ENCODE measurements at places on chromosomes 11 and 22. TPM values are rescaled to one million over a fixed set of nuclear protein-coding genes. Genes with fewer than 3 reads are reported as not detected.

NECTIN1 gene
- total RNA-seq, result 0.34 TPM

DNA sequence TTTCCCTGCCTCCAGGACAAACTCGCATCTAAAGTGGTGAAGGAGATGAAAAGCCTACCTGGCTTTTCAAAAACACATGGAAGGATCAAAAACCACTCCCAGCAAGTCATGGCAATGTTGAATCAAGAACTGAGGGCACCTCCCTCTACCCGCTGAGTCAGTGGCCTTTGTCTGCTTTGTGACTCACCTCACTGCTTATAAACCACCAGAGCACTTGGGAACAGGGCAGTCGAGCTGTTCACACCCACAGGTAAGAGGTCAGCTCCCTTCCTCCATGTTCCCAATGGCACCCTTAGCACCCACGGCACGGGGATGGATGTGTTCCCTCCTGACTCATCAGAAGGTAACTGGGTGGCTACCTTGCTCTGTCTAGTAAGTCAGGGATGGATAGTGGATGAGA lies 21.7 kb downstream of the TENM4 start:
- no peak for DNase-seq
- H3K4me3 ChIP-seq, result no peak overlapping the region
- H3K27me3 ChIP-seq, result no peaks in the 10 kb centered on the region
- H3K36me3 ChIP-seq, result no peaks in the 10 kb centered on the region

APOL6 gene
- 63.2 TPM for total RNA-seq

RFPL3 gene
- not detected for total RNA-seq

- no peaks in the 10 kb centered on the region for H3K4me1 ChIP-seq
- no peak overlapping the region for H3K27ac ChIP-seq
- H3K36me3 ChIP-seq, result no peaks in the 10 kb centered on the region
- no peak for DNase-seq
These were observed 380.1 kb upstream of the SYN3 start for GRCh38 chr22:33438273-33438672.

SORL1 gene
- total RNA-seq, result 98.9 TPM

JHY gene
- total RNA-seq, result 1.6 TPM

- H3K4me1 ChIP-seq, result peaks cover 7% of the 10 kb centered on the region
- DNase-seq, result no peak
- no peak overlapping the region for H3K4me3 ChIP-seq
- H3K27me3 ChIP-seq, result peaks cover 25% of the 10 kb centered on the region
These were observed 3.2 kb downstream of the DTX4 start for GRCh38 chr11:59175091-59175501.

DNA sequence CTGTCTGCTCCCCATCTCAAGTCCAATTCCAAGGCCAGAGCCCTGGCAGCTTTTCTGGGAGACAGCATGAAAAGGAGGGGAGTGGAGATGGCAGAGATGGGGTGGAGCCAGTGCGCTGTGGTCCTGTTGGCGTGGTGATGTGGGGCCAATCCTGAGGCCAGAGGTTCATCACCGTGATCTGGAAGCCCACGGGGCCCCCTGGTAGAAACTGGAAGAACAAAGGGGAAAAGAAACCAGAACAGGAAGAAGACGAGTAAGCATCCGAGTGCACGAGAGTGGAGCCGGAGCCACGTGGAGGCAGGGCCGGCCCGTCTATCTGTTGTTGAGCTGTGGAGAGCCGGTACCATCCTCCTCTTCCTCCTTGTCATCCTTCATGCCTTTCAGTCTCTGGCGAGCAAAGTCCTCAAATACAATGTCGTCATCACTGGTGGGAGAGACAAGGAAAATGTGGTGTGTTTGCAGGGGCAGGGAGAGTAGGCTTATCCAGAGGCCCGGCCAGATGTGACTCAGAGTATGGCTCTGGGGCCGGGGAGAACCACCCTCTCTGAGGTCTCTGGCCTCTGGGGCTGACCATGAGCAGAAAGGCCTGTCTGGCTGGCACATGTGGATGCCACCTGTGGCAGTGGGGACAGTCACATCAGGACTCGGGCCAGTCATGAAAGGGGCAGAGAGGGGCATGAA lies 25.4 kb downstream of the TPBGL start:
- peaks cover 29% of the 10 kb centered on the region for H3K4me1 ChIP-seq
- H3K4me3 ChIP-seq, result no peak overlapping the region
- DNase-seq, result no peak
- H3K36me3 ChIP-seq, result peaks cover 7% of the 10 kb centered on the region
- no peaks in the 10 kb centered on the region for H3K27me3 ChIP-seq
- no peak overlapping the region for H3K27ac ChIP-seq

DNA sequence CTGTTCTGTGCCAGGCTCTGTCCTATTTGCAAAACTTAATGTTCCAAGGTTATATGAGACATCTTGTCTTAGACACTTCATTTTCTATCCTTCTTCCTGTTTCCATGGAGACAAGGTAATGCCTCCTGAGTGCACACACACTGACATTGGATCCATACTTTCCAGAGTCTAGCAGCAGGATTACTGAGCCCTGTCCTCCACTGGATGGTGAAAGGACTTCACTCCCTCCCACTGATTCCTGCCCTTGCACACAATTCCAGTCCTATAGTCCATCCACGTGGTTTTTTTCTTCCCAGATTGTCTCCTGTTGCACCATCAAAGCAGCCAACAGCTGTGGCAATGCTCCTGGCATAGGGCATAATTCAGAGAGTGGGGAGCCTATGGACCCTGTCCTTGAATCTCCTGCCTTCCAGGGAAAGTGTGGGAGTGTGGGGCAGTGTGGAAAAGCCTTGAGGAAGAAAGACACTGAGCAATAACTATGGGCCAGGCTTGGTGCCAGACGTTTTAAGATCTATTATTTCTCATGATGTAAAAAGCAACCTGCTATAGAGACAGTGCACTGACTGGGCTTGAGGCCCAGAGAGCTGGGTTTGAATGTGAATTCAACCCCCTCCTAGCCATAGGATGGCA lies 31.3 kb downstream of the SERPINH1 start:
- peaks cover 8% of the 10 kb centered on the region for H3K27me3 ChIP-seq
- H3K27ac ChIP-seq, result no peak overlapping the region
- peaks cover 12% of the 10 kb centered on the region for H3K4me1 ChIP-seq
- no peaks in the 10 kb centered on the region for H3K36me3 ChIP-seq
- no peak for DNase-seq

- no peak overlapping the region for H3K27ac ChIP-seq
- no peak overlapping the region for H3K4me3 ChIP-seq
- H3K36me3 ChIP-seq, result no peaks in the 10 kb centered on the region
- no peaks in the 10 kb centered on the region for H3K4me1 ChIP-seq
These were observed 169.9 kb upstream of the CCDC90B start for GRCh38 chr11:83456075-83456474.

DNA sequence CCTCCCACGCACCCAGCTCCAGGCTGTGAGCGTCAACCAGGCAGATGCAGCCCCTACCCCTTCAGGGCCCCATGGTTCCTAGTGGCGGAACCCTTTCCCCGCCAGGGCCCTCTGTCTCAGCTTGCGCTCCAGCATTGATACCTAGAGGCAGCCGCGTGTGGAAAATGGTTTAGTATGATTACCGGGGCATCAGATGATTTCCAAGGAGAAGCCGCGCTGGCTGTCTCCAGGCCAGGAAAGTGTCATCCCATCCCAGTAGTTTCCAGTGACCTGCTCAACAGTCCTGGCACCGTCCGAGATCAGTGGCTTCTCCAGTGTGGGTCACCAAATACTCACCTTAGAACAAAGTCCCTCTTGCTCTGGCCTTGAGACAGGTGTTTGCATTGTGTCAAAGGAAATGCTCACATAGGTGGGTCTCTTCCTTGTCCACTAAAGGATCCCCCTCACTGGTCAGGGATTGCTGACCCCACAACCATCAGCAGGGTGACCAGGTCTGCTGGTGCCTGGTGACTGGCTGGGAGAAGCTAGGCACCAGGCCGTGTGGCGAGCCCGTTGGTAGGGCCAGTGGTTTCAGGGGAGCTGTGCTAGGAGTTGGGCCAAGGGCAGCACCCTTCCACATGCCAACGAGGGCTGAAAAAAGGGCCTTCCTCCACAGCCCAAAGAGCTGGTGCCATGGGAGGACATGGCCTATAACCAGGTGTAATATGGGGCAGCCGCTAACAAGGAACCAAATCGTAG lies 109.4 kb downstream of the MORC2 start:
- H3K36me3 ChIP-seq, result no peaks in the 10 kb centered on the region
- H3K4me3 ChIP-seq, result no peak overlapping the region
- no peak for DNase-seq
